ENCODE measurements at places on chromosomes 11 and 22.

GRCh38 chr22:48244388-48245195 is 1482.1 kb downstream of the TBC1D22A start:
- DNase-seq = no peak

DNA sequence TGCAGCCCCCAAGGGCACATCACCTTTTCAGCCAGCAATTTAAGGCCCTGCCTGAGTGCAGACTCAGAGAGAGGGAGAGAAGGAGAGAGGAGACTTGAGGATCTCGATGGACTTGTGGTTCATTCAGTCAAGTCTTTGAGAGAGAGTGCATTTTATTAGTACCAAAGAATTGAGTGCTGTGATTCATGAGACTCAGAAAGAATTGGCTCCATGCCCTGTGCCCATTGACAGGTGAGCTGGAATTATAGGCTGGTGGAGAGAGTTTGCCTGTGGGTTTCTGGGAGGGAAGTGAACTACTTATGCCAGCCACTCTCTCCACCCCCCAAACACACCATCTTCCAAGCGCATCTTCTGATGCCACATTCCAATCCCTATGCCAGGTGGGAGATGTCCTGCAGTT is 236.8 kb downstream of the MN1 start:
- no peak for DNase-seq

- no peak for DNase-seq
Observed at GRCh38 chr11:131070365-131070764, 154.1 kb upstream of the SNX19 start.

GRCh38 chr11:69353696-69354544 is 60.0 kb downstream of the MYEOV start:
- DNase-seq = no peak

DNA sequence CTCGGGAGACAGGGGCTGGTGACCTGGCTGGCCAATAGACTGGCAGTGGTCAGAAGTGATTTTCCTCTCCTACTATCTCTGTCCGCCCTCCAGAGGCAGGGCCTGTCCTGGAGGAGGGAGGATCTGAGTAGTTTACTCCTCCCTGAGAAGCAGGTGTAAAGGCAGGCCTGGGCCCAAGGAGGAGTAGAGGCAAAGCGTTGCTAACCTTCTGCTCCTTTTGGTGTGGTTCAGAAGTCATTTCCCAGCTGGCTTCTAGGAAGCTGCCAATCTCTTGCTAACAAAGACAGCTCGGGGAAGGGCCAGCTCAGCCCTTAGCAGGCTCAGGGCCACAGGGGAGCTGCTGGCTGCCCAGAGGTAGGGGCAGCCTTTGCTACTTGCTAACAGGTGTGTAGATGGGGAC is 151.1 kb upstream of the NECTIN1 start:
- DNase-seq = no peak

- no peak for DNase-seq
Observed at GRCh38 chr11:64291752-64292459, 804 bp downstream of the KCNK4 start.

- DNase-seq = no peak
Observed at GRCh38 chr11:2515401-2516275, 70.8 kb downstream of the KCNQ1 start.

- DNase-seq = no peak
Observed at GRCh38 chr11:61480261-61480993, 28.1 kb upstream of the LRRC10B start.

DNA sequence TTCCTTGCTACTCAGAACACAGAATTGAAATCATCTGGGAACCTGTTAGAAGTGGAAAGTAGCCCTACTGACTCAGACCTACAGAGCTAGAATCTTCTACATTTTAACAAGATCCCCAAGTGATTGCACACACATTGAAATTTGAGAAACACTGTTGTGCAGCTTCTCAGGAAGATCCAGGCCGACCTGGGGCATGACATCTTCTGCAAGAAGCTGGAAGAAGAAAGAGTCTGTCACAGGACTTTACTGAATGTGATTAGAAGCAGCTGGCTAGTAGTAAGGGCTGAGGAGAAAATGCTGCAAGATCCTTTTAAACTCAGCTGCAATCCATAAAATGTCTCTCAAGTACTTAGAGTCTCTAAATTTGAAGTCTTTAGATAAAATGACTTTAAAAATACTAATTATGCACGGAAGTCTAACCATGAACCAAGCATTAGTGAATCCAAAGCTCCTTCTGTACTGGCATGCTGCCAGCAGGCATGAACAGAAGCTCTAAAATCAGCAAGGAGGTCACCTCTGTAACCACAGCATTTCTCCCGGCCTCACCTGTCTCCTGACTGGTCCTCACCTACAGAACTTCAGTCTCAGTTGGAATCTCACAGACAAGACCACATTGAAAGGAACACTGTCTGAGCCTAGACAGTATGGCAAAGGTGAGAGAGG is 85.0 kb downstream of the SERGEF start:
- DNase-seq = no peak

DNA sequence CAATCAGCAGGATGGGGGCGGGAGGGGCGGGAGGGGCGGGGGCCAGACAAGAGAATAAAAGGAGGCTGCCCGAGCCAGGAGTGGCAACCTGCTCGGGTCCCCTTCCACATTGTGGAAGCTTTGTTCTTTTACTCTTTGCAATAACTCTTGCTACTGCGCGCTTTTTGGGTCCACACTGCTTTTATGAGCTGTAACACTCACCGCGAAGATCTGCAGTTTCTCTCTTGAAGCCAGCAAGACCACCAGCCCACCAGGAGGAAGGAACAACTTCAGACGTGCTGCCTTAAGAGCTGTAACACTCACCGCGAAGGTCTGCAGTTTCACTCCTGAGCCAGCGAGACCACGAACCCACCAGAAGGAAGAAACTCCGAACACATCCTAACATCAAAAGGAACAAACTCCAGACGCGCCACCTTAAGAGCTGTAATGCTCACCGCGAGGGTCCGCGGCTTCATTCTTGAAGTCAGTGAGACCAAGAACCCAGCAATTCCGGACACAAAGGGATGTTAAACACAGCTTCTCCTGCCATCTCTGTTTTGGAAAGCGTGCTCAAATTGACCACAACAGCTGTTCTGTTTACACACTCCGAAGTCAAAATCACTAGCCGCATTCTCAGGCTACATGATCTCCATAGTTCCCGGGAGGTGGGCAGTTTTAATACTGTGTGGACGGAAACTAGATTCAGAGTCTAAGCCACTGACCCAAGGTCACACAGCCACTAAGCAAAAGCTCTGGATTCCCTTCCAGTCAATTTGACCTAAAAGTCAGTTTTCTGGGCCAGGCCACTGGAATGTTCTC is 11.9 kb downstream of the PLAAT2 start:
- no peak for DNase-seq

DNA sequence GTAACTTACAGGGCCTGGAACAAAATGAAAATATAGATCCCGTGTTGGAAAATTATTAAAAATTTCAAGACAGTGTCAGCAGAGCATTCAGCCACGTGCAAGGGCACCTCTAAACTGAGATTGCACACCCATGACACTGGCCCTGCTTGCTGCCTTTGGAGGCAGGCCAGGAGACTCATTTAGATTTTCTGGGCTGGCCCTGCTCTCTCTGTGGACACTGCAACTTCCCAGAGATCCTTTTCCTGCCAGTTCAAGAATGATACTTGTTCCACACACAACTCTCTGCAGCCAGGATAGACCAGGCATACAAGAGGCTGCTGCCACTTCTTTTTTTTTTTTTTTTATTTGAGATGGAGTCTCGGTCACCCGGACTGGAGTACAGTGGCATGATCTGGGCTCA is 56.7 kb upstream of the PTPRJ start:
- no peak for DNase-seq

DNA sequence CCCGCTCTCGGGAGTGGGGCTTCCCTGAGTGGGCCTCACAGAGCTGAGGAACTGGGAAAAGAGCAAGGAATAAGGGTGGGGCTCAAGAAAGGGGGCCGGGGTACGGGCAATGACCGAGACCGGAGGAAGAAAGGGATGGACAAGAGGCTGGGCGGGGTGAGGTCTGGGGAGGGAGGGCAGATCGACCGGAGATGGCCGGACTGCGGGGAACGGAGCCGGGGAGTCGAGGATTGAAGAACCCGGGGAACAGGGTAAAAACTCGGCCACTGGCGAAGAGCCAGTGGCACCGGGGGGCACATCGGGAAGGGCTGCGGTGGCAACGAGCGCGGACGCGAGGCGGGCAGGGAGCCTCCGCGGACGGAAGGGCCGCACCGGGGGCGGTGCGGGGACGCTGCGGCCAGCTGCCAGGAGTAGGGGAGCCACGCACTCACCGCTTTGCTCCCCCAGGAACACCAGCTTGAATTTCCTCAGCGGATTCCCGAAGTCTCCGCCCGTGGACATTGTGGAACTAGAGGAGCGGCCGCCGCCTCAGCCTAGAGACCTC is 667 bp downstream of the RAB6A start:
- no peak for DNase-seq

GRCh38 chr22:33781411-33781810 is 138.9 kb downstream of the LARGE1 start:
- DNase-seq = no peak

- DNase-seq = no peak
Observed at GRCh38 chr11:32164836-32165235, 74.0 kb downstream of the RCN1 start.

DNA sequence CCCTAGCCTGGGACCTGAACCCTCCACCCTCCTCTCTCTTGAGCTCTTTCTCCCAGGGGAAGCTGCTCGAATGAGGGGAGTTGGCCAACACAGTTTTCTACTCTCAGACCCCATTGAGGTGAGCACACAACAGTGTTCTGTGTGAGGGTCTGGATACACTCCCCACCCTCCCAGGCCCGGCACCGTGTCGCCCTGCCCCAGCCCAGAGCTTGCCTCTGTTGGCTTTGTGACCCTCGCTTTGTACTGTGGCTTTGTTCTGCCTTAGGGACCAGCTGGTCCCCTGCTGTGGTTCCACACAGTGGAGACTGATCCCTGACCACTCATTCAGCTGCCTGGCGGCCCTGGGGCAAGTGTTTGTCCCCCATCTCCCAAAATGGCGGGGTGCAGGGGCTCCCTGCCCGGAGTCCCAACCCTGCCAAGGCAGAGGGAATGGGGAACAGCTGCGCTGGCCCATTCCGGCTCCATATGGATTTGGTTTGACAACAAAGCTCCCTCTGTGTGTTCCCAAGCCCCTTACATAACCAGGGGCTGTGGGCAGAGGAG is 8.3 kb downstream of the ST3GAL4 start:
- DNase-seq = no peak

- no peak for DNase-seq
Observed at GRCh38 chr11:70120674-70121073, 42.6 kb downstream of the ANO1 start.

- DNase-seq = no peak
Observed at GRCh38 chr11:35223371-35223796, 84.4 kb downstream of the CD44 start.

GRCh38 chr11:61603667-61604066 is 22.8 kb upstream of the SYT7 start:
- no peak for DNase-seq

- no peak for DNase-seq
Observed at GRCh38 chr11:22809893-22810292, 19.7 kb downstream of the SVIP start.

DNA sequence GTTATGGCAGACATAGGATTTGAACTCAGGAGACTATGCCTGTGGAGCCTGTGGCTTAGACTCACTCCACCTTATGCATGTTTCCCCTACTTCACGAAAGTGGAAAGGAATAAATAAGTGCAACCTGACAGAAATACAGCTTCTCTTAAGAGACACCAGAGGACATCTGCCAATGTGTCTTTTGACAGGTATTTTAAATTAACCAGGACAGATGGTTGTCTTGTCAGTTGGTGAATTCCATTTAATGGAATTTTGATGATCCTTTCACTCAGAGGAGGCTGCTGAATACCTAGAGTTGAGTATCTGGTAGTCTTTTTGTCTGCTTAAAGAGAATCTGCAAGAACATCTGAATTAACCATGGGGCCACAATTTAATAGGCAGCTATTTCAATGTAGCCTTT is 46.1 kb downstream of the NELL1 start:
- DNase-seq = no peak

DNA sequence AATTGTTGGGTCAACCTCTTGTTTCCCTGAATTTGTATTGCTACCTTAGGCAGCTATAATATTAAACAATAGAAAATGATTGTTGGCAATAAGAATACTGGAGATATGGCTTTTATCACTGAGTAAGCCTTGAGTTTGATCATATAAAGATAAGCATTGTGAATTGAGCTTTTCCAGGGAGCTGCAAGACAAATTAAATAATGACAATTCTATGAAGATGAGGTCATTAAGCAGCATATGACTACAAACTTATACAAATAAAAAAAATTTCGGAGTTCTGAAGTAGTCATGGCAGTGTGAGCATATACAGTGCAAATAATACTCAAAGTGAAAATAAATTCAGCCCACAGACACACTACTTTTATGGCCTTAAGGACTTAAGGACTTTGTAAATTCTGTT is 161.1 kb upstream of the ANO5 start:
- no peak for DNase-seq

GRCh38 chr11:235609-235996 is 539 bp downstream of the SIRT3 start:
- peak; percentile 39 for DNase-seq

DNA sequence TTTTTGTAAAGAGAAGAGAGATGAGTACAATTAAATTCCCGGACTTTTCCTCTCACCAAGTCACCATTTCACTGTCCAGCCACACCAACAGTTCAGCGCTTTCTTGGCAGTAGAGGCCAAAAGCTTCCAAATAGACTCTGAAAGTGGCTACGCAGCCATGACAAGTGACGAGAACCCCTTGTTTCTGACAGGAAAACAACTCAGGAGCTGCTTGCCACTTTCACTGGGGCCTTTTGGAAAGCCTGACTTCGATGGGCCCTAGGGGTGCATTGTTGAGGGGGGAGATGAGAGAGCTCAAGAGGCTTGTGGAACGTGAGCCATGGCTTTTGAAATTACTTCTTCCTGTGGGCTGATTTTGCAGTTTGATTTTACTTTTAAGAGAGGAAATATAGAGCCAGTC is 422.1 kb upstream of the FAT3 start:
- no peak for DNase-seq

GRCh38 chr22:50641696-50642607 is 14.0 kb upstream of the ARSA start:
- DNase-seq = no peak

- no peak for DNase-seq
Observed at GRCh38 chr11:111063726-111064517, 181.6 kb upstream of the POU2AF2 start.

DNA sequence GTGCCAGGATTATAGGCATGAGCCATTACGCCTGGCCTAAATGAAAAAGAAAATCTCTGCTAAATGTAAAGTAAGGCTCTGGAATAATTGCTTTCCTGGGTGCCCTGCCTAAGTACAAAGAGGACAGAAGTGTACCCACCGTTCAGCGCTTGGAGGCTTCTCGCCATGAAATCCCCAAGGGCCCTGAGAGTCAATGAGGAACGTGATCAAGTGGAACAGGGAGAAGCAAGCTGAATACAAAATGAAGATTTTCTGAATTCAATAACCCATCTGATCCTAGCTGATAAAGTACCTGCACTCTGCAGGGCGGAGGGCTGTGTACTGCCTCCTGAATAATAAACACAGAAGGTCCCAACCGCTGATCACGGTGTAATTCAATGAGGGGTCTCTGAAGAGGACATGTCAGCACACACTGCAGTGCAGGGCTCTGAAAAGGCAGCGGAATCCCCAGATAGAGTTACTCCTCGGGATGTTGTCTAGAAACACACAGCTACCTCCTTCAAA is 97.7 kb downstream of the ABTB2 start:
- no peak for DNase-seq

GRCh38 chr11:62390237-62390636 is 28.6 kb upstream of the SCGB1A1 start:
- no peak for DNase-seq

- no peak for DNase-seq
Observed at GRCh38 chr11:102989379-102990047, 34.0 kb upstream of the MMP13 start.

- DNase-seq = no peak
Observed at GRCh38 chr22:29346659-29347058, 31.2 kb upstream of the RASL10A start.

Measured in stimulated activated CD4-positive, alpha-beta T cell treated with anti-CD3 and anti-CD28 coated beads, Interleukin-1b, Interleukin-23, amount 100 ng/mL, for 24 hours (primary cell).